ENCODE measurements at places on chromosomes 6 and 20. TPM values are rescaled to one million over a fixed set of nuclear protein-coding genes. Genes with fewer than 3 reads are reported as not detected.

The PPP1R3G gene
- 0.71 TPM for total RNA-seq

The CST2 gene
- total RNA-seq, result not detected

The NRSN1 gene
- not detected for total RNA-seq

The HLA-DQA1 gene
- not detected for total RNA-seq

The NINL gene
- total RNA-seq, result 18.1 TPM

The PDE10A gene
- 12.8 TPM for total RNA-seq

The MUC21 gene
- not detected for total RNA-seq

The FAXC gene
- 7.4 TPM for total RNA-seq

The PSORS1C1 gene
- total RNA-seq, result 0.48 TPM

The HSD17B8 gene
- 1.0 TPM for total RNA-seq

- no peak for DNase-seq
Observed at GRCh38 chr6:141501616-141502015, 631.1 kb upstream of the GJE1 start.

GRCh38 chr6:136889271-136890193, 32.6 kb upstream of the SLC35D3 start:
- no peak for DNase-seq

GRCh38 chr6:46513533-46513932, 22.3 kb upstream of the RCAN2 start:
- no peak for DNase-seq

GRCh38 chr6:24920136-24920535, 15.6 kb downstream of the RIPOR2 start:
- DNase-seq, result peak; percentile 38

DNA sequence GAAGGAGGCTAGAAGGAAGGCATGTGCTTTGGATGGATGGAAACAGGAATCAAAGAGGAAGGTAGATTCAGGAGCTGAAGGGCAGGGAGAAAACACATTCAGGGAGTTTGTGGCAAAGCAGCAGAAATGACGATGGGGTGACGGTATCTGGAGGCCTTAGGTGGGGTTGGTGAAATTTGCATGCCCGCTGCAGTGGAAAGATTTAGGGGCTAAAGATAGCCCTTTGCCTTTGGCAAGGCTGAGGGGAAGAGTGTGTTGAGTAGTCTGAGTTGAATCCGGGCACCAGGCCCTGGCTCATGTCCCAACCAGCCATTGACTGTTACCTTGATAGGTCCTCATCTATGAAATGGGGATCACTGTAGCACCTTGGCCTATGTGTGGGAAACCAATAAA, 1.3 kb downstream of the GZF1 start:
- DNase-seq, result no peak

GRCh38 chr6:26534681-26535465, 3.3 kb upstream of the HMGN4 start:
- peak; percentile 54 for DNase-seq

DNA sequence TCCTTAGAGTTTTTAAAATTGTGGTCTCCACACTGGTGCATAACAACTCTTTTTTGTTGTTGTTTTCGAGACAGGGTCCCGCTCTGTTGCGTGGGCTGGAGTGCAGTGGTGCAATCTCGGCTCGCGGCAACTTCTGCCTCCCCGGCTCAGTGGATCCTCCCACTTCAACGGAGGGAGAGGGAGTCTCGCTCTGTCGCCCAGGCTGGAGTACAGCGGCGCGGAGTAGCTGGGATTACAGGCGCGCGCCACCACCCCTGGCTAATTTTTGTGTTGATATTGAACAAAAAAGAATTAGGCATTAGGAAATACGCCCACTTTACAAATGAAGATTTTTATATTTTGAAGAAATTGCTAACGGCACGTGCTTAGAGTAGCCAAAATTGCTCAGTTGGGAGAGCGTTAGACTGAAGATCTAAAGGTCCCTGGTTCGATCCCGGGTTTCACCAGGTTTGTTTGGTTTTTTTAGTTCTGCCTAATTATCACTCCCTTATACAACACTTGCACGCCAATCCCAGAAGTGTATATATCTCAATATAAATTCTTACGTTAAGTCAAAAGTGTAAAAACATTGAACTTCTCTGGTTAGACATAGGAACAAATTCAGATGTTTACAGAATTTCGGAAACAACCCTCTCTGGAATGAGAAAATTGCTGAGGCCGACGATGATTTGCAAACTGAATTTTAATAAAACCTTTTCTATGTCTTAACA, 159.6 kb downstream of the TRIM27 start:
- no peak for DNase-seq

DNA sequence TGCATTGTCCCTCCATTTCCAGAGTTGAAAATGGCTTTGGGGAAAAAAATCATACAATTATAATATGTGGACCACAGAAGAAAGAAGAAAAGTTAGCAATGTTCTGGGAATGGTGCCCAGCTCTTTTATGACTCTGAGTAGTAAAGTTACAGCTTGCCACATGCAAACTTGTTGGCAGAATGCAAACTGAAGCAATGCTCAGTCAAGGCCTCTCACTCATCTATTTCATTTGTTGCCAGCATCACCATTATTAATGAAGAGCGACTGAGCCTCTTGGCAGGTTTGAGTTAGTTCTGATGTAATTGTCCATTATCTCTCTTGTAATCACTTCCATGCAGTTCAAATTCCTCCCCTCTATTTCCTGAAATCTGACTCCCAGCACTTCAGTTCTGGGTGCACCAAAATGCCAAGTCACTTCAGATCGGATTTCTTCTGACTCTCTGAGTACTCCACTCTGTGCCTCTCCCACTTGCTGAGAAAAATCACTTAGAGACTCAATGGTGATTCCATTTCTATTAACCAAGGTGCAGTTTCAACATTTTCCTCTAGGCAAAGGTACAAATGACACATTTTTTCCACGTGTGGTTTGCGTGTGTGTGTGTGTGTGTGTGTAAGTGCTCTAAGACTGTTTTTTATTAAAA, 154.4 kb upstream of the STMND1 start:
- DNase-seq, result peak; percentile 26

- no peak for DNase-seq
Observed at GRCh38 chr6:36671687-36672375, 6.7 kb upstream of the CDKN1A start.

DNA sequence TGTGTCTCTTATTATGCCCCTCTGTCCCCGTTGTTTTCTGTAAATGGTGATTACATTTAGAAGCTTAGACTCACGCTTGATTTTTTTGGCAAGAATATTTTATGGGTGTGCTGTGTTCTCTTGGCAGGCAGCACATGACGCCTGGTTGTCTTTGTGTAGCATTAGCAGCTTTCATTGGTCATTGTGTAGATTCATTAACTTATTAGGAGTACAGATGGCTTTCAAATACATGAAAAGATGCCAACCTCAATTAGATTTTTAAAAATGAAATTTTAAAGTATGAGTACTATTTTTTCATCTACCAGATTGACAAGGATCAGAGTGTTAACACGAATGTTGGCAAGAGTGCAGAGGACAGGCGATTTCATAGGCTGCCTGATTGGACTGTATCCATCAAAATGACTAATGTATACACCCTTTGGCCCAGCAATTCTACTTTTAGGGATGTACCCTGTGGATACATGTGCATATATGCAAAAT, 15.2 kb downstream of the COX4I2 start:
- DNase-seq, result no peak

DNA sequence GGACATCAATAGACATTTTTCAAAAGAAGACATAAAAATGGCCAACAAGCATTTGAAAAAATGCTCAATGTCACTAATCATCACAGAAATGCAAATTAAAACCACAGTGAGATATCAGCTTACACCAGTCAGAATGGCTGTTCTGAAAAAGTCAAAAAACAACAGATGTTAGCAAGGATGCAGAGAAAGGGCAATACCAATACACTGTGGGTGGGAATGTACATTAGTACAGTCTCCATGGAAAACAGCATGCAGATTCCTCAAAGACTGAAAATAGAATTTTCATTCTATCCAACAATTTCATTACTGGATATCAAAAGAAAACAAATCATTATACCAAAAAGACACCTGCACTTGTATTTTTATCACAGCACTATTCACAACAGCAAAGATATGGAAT, 85.3 kb downstream of the DCDC2 start:
- DNase-seq, result no peak

DNA sequence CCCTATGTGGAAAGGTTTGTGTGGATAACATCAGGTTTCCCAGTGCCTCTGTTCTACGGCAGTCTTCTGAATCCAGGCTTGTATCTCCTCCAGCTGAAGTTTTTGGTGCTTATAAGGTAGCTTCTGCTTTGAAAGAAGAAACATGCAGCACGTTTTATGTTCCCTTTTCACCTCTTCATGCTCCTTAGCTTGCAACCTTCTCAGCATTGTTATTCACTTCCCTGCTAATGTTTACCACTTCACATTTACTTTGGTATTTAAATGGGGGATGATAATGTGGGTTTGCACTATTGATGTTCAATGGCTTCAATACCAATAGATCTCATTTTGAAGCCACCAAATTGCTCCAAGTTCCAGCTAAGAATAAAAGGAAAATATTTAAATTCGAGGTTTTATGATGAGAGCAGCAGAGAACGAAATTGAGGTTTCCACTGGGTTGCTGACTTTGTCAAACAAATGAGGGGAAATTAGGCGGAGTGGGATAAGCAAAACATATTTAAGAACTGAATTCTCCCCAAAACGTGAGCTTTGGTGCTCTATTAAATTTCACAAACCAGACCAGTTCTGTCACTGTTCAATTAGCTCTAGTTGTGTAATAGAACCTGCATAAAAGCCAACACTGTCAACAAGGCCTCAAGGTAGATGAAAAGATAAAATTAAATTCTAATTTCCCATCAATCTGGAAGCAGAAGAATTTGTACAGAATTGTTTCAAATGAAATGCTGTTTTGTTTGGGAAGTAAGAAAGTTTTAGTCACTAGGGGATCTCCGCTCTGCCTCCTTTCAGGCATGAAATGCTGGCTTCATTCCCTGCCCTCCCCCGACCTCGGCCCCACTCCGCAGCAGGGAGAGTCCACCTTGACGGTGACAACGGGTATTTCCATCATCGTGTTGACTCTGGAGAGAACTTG, 1.4 kb downstream of the IL22RA2 start:
- no peak for DNase-seq

- DNase-seq, result no peak
Observed at GRCh38 chr6:21284166-21284565, 309.4 kb upstream of the SOX4 start.

GRCh38 chr20:38649275-38649891, 47.8 kb downstream of the ARHGAP40 start:
- peak; percentile 99 for DNase-seq

DNA sequence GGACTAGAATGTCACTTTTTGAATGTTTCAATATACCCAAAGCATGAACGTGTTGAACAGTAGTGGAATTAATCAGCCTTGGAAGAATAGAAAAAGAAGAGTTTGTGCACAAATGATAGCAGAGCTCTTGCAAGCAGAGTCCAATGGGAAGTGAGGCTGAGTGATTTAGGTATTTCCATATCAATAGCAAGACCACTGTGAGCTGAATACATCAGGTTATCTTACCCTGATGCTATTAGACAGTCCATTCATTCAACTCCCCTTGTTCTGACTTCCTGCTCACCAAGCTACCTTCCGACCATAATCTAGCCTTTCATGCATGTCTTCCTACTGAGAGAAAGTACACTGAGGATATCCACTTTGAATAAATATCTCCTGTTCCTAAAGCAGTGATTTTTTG, 349.2 kb upstream of the RNF217 start:
- DNase-seq, result no peak

GRCh38 chr20:61443443-61444126, 191.5 kb downstream of the CDH4 start:
- DNase-seq, result no peak

- no peak for DNase-seq
Observed at GRCh38 chr6:105784179-105784578, 302.0 kb upstream of the PRDM1 start.

GRCh38 chr6:105177556-105177955, 2.3 kb downstream of the POPDC3 start:
- DNase-seq, result peak; percentile 34

GRCh38 chr6:147895272-147895671, 386.8 kb downstream of the SAMD5 start:
- no peak for DNase-seq

DNA sequence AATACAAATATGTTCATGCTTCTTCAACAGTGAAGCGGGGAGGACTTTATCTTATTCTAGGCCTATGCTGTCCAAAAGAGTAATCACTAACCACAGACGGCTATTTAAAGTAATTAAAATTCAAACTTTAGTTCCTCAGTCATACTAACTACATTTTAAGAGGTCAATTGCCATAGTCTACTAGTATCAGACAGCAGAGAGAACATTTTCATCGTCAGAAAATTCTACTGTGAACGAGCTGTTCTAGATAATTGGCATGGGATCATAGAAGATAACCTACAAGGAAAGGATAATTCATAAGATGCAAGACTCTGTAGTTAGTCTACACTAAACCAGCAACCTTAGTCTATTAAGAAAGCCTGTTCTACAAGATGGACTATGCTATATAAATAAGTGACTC, 44.4 kb downstream of the PRKN start:
- DNase-seq, result no peak

GRCh38 chr6:1412901-1413300, 23.5 kb downstream of the FOXF2 start:
- no peak for DNase-seq

DNA sequence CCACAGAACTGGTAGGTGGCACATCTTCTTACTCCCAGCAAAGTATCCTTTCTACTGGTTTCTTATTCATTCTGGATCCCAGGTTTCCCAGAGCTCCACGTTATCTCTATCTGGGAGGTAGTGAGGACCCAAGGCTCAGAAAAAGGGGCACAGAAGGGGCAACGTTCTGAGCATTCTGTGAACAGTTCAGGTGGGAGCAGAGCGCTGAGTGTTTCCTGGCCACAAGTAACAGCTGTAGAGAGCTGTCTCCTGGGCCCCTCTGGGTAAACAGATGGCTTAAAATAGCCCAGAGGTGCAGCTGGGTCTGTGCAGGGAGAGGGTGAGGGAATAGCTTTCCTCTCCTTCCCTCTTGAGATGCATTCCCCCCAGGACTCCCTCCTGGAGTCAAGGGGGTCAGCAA, 2.1 kb downstream of the APOBEC2 start:
- DNase-seq, result peak; percentile 63

DNA sequence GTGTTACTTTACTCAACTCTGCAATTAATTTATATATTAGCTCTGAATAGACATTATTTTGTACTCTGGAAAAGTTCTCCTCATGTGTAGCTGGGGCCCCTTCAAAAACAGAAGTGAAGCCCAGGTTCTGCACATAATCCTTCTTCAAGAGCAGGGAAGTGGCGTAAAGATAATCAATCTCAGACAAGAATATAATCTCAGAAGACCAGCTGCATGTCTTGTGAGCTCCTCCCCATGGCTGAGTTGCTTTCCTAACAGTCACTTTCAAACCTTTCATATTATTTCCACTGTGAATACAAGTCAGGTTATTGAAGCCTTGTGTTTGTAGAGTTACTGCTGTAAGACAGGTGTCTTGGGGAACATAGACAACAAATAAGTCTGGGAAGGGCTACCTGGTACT, 691.9 kb downstream of the RFPL4B start:
- DNase-seq, result no peak

GRCh38 chr6:123415844-123416468, 220.8 kb downstream of the TRDN start:
- DNase-seq, result peak; percentile 61

All from SJCRH30 (cell line).